Bronchus fibroblast of lung (primary cell): ENCODE measurements at places on chromosomes 7 and 10. TPM values are rescaled to one million over a fixed set of nuclear protein-coding genes. Genes with fewer than 3 reads are reported as not detected.

The TNRC18 gene
- total RNA-seq, result 26.0 and 27.7 TPM in 2 replicates

The DEPP1 gene
- 15.0 TPM in 2 replicates for total RNA-seq

The SHTN1 gene
- total RNA-seq, result 0.67 and 0.74 TPM in 2 replicates

The CYP2C19 gene
- not detected in 2 replicates for total RNA-seq

The SPDYE9 gene
- not detected in 2 replicates for total RNA-seq

The COL17A1 gene
- under 0.01 and 0.15 TPM in 2 replicates for total RNA-seq

The NOS3 gene
- 4.3 and 4.9 TPM in 2 replicates for total RNA-seq

The MYL7 gene
- not detected in 2 replicates for total RNA-seq

The CTAGE8 gene
- not detected in 2 replicates for total RNA-seq

The TMEM270 gene
- not detected in 2 replicates for total RNA-seq

The ARMC3 gene
- total RNA-seq, result not detected in 2 replicates

The TMEM243 gene
- total RNA-seq, result 28.5 and 33.6 TPM in 2 replicates
